A549 treated with RU486 at 1 μM for 4 hours (cell line): ENCODE measurements at places on chromosomes 7 and 10. TPM values are rescaled to one million over a fixed set of nuclear protein-coding genes. Genes with fewer than 3 reads are reported as not detected.

Gene TMEM213
- total RNA-seq, result not detected in 5 replicates

Gene ARL4A
- total RNA-seq, result 35.3 to 47.1 TPM (median 43.7 TPM) in 5 replicates

Gene DDX50
- 26.9 to 41.1 TPM (median 34.9 TPM) in 5 replicates for total RNA-seq

Gene JAKMIP3
- 1.2 to 1.9 TPM (median 1.6 TPM) in 5 replicates for total RNA-seq

Gene AMPH
- not detected in 5 replicates for total RNA-seq

Gene ASB15
- total RNA-seq, result not detected in 5 replicates

Gene CALHM3
- 0.35 to 0.53 TPM (median 0.41 TPM) in 5 replicates for total RNA-seq

Gene HPSE2
- total RNA-seq, result not detected in 5 replicates

Gene PIP
- 0.28 TPM in 1 of 5 replicates, not detected in the others for total RNA-seq

Gene ERVW-1
- total RNA-seq, result not detected in 5 replicates

Gene ATP6V0E2
- total RNA-seq, result 42.7 to 64.6 TPM (median 59.8 TPM) in 5 replicates

Gene TSPAN15
- 87.7 to 112 TPM (median 109 TPM) in 5 replicates for total RNA-seq

Gene ODAD2
- total RNA-seq, result 0.07 TPM in 1 of 5 replicates, not detected in the others

Gene TLL2
- total RNA-seq, result 0.04 to 0.17 TPM (median 0.09 TPM) in 5 replicates

Gene AS3MT
- total RNA-seq, result 0.94 to 4.9 TPM (median 4.8 TPM) in 5 replicates

Gene NUTM2E
- total RNA-seq, result 0.30 to 0.59 TPM (median 0.47 TPM) in 5 replicates

Gene TTYH3
- total RNA-seq, result 37.9 to 65.9 TPM (median 53.6 TPM) in 5 replicates

Gene TAC1
- not detected in 5 replicates for total RNA-seq

Gene LMOD2
- not detected in 5 replicates for total RNA-seq

Gene ZC3HAV1L
- 3.3 to 8.4 TPM (median 6.8 TPM) in 5 replicates for total RNA-seq

Gene TRIM73
- total RNA-seq, result 1.2 to 2.9 TPM (median 1.9 TPM) in 5 replicates

Gene MGMT
- 5.1 to 7.8 TPM (median 7.2 TPM) in 5 replicates for total RNA-seq

Gene UNC5B
- total RNA-seq, result 0.48 to 0.83 TPM (median 0.76 TPM) in 5 replicates

Gene NKX6-2
- 0.18 to 0.40 TPM (median 0.20 TPM) in 5 replicates for total RNA-seq

Gene GDF2
- not detected in 5 replicates for total RNA-seq

Gene AHCYL2
- 4.7 to 6.3 TPM (median 5.7 TPM) in 5 replicates for total RNA-seq

Gene PDE6C
- not detected in 5 replicates for total RNA-seq

Gene ELOVL3
- 0.10 to 0.27 TPM (median 0.25 TPM) in 5 replicates for total RNA-seq

Gene GPR85
- total RNA-seq, result not detected in 5 replicates

Gene SYT15B
- 2.1 to 3.8 TPM (median 3.2 TPM) in 5 replicates for total RNA-seq

Gene SFRP5
- 1.9 to 2.5 TPM (median 2.3 TPM) in 5 replicates for total RNA-seq

Gene STRA8
- total RNA-seq, result not detected in 5 replicates
